ENCODE measurements at places on chromosomes 1 and 21.

DNA sequence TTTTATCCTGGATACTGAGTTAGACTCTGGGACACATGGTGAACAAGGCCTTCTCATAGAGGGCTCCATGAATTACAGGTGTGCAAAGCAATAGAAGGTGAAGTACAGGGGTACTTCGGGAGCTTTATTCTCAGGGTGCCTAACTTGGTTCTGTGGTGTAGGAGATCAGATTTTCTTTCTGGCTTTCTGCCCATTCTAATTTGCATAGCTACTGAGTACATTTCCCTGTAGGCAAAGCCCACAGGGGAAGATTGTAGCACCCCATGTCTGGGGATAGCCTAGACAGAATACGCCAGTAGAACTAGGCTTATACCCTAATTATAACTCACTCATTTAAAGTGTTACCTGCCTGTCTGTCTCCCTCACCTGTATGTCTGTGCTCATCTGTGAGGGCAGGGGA is 49.7 kb downstream of the PGM1 start:
- no peak for DNase-seq

DNA sequence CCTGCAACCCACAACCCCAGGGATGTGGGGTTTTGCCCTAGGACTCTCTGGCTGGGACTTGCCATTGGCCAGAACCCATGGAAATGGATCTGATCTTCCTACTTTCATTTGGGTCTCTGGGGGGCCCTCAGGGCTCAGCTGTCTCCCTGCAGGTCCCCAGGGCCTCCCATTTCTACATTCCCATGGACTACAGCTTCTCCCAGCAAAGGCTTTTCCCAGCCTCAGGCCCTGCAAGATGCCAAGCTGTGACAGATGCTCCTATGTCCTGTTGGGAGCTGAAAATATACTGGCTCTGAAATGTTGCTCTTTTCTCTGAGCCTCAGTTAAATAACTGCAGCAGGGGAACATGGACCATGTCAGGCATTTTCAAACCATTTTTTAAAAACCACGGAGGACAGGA is 99.5 kb upstream of the IGSF21 start:
- no peak for DNase-seq

DNA sequence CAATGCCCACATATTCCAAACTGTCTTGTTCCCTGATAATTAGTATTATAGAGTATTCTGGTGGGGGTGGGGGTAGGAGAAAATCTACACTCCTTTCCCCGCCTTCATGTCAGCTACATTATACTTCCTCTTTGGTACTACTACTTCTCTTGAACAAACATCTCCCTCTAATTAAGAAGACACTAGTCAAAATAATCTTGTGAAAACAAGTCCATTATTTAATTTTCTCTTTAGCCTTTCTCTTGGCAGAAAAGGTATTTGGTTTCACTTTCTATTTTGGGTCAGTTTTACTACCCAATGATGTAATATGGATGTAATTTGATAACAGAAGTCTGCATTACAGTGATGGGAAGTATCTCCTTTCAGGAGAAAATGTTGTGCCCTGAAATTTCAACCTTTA is 22.5 kb downstream of the NTMT2 start:
- peak; percentile 74 for DNase-seq

- DNase-seq: no peak
Observed at GRCh38 chr21:44919913-44920693, 596 bp downstream of the ITGB2 start.

- DNase-seq: no peak
Observed at GRCh38 chr1:226123591-226124471, 61.3 kb downstream of the H3-3A start.
